COR-L47 (cell line): ENCODE measurements at places on chromosomes 4 and X.

DNA sequence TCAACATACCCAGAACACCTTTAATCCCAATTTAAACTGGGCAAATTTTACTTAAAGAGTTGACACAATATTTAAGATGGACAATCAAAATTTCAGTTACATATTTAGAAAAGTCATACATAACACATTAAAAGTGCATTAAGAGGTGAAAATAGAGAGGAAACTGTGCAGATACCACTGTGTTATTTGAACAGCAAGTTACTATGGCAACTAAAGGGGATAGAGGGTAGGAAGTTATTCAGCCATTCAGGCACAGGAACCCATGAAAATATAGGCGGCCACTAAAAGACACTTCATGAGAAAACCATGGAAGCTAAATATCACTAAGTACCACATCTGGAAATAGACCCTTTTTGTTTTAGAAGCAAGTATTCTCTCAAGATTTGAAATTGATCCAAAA lies 75.1 kb downstream of the PDGFC start:
- DNase-seq, result no peak

GRCh38 chr4:100581337-100581736 lies 63.5 kb upstream of the EMCN start:
- DNase-seq, result no peak

GRCh38 chr4:40322811-40323210 lies 12.3 kb upstream of the CHRNA9 start:
- no peak for DNase-seq

DNA sequence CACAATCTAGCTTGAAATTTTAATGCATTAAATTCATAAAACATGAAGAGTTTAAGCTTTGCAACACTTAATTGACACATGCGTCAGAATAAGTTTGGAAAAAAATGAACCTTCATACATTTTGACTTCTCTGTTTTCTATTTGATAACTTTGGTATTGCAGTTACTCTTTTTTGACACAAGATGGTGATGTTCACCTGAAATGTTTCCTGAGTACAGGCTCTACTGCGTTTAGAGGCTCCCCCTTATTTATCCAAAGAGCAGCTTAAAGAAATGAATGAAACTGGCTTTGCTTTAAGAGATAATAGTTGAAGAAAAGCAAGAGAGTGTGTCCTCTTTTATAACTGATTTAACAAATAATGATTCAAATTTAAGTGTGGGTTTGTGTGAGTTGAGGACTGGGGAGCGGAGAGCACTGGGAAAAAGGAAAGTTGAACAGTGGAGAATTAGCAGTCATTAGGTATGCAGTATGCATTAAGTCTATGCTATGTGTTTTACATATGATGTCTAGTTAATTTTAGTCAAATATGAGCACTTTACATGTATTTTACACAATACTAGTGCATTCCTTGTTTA lies 180.6 kb upstream of the NUDT6 start:
- peak; percentile 24 for DNase-seq

DNA sequence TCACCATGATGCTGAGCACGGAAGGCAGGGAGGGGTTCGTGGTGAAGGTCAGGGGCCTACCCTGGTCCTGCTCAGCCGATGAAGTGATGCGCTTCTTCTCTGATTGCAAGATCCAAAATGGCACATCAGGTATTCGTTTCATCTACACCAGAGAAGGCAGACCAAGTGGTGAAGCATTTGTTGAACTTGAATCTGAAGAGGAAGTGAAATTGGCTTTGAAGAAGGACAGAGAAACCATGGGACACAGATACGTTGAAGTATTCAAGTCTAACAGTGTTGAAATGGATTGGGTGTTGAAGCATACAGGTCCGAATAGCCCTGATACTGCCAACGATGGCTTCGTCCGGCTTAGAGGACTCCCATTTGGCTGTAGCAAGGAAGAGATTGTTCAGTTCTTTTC lies 4.0 kb downstream of the HNRNPH2 start:
- DNase-seq, result no peak

DNA sequence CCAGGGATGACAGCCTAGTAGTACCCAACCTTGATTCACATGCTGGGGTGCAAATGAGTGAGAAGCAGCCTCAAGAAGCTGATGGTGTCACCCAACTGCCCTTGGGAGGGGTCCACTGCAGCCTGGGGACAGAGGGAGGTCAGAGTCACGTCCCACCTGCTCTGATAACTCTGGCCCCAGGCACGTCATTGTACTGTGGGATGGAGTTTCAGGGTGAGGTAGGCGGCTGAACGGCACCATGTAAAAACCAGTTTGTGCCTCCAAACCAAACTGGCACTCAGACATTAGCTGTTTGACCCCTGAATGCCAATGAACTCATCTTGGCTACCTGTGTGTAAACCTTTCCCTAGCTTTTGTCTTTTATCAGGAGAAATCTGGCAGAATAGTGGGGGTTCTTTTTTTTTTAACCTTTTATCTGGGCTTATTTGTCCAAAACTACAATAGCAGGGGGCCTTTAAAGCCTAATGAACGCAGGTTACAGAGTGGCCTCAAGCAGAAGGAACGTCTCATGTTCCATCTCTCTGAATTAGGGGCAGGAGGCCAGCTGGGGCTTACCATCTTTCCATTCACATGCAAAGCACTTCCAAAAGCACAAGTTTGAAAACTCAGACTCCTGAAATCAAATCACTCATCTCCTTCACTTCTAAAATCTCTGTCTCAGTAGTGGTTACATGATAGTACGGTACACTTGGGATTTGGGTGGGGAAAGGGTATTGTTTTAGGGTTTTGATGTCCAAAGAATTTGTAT lies 89.4 kb downstream of the IRF2 start:
- DNase-seq, result no peak

GRCh38 chr4:65023081-65023480 lies 613.8 kb upstream of the TECRL start:
- DNase-seq, result no peak

- DNase-seq, result no peak
These were observed 17.3 kb upstream of the LSM6 start for GRCh38 chr4:146158036-146158745.

- no peak for DNase-seq
These were observed 101.2 kb downstream of the ARSF start for GRCh38 chrX:3142259-3143042.
